ENCODE measurements at places on chromosomes 2 and 18.

DNA sequence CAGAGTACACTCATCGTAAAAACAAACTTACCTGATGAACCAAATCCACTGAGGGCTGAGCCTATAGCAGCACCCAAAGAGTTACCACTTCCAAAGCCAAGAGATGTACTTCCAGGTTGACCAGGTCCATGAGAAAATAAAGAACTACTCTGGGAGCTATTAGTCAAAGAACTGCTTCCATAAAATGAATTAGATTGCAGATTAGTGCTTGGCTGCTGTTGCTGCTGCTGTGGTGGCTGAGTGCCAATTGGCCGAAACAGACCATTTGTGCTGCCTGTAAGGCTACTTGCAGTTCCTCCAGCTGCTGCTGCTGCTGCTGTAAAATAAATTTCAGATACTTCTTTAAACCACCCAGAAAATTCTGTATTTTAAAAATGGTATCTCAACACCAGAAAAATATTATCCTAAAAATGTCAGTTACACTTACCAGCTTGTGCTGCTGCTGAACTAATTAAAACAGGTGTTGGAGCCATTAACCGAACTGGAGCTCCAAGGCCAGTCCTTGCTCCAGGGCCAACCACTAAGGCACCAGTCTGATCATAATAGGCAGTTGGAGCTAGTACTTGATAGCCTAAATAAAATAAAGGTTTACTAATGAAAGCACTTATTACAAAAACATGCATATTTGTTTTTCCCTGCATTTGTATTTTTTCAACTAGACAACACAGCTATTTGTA, 58.1 kb upstream of the SDC1 start:
- H3K36me3 ChIP-seq = peaks cover 20% of the 10 kb centered on the region
- H3K4me1 ChIP-seq = no peaks in the 10 kb centered on the region
- no peaks in the 10 kb centered on the region for H3K27me3 ChIP-seq
- no peak overlapping the region for H3K27ac ChIP-seq

- H3K27ac ChIP-seq = no peak overlapping the region
- H3K27me3 ChIP-seq = no peaks in the 10 kb centered on the region
- no peaks in the 10 kb centered on the region for H3K4me1 ChIP-seq
- H3K36me3 ChIP-seq = no peaks in the 10 kb centered on the region
- H3K4me3 ChIP-seq = no peak overlapping the region
Measured at GRCh38 chr2:183532514-183532913, 408.3 kb downstream of the NUP35 start.

DNA sequence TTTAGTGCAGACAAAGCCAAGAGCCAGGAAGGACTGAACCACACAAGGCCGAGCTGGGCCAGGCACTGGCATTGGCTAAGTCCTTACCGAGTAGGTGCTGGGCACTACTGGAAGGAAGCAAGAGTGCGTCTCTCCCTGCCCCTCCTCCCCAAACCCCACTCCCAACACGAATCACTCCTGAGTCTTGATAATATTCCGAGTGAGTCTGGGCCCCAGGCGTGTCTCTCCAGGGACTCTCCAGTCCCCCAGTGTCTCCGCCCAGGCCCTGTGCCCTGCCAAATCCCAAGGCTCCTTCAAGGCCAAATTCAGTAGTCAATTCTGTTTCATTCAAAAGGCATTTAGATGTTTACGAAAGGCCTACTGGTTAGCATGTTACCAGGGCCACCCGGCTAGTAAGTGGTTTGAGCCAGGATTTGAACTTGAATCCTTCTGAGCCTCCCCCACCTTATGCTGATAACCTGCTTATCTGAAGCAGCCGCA, 82.8 kb downstream of the GLI2 start:
- no peak for DNase-seq
- no peak overlapping the region for H3K27ac ChIP-seq
- H3K4me1 ChIP-seq = no peaks in the 10 kb centered on the region
- H3K36me3 ChIP-seq = no peaks in the 10 kb centered on the region

DNA sequence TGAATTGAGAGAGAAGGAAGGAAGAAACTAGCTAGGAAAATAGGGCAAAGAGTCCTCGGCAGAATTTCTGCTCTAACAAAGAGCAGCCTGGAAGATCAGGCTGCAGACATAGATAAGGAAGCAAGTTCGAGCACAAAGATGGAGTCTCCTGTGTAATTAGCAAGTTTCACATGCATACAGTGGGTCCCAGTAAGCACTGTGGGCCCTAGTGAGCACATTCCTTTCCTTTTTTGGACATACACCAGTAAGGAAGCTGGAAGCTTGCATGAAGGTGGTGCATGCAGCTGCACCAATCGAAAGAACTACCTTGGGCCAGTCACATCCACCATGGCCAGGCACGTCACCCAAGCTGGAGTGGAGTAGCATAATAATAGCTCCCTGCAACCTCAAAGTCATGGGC, 109.7 kb downstream of the NOL4 start:
- no peaks in the 10 kb centered on the region for H3K4me1 ChIP-seq
- H3K27ac ChIP-seq = no peak overlapping the region
- no peaks in the 10 kb centered on the region for H3K27me3 ChIP-seq
- no peak overlapping the region for H3K4me3 ChIP-seq
- no peak for DNase-seq

DNA sequence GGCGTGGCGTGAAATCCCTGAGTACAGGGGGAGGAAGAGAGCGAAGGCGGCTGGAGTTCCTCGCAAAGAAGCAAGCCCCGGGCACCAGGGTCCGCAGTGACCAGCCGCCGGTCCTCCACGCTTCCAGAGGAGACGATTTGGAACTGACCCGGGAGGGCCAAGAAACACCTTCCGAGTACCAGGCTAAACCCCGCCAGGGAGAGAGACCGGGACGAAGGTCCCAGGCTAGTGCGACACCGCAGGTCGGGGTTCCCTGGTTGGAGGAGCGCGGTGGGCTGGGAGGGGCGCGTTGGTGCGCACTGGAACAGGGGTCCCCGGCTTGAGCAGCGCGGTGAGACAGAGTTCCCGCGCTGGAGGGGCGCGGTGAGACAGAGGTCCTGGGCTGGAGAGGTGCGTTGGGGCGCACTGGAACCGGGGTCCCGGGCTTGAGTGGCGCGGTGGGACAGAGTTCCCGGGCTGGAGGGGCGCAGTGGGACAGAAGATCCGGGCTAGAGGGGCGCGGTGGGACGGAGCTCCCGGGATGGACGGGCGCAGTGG, 901 bp downstream of the WDFY1 start:
- H3K4me3 ChIP-seq = peak overlapping the region; percentile 92
- peaks cover 23% of the 10 kb centered on the region for H3K36me3 ChIP-seq
- DNase-seq = peak; percentile 30

DNA sequence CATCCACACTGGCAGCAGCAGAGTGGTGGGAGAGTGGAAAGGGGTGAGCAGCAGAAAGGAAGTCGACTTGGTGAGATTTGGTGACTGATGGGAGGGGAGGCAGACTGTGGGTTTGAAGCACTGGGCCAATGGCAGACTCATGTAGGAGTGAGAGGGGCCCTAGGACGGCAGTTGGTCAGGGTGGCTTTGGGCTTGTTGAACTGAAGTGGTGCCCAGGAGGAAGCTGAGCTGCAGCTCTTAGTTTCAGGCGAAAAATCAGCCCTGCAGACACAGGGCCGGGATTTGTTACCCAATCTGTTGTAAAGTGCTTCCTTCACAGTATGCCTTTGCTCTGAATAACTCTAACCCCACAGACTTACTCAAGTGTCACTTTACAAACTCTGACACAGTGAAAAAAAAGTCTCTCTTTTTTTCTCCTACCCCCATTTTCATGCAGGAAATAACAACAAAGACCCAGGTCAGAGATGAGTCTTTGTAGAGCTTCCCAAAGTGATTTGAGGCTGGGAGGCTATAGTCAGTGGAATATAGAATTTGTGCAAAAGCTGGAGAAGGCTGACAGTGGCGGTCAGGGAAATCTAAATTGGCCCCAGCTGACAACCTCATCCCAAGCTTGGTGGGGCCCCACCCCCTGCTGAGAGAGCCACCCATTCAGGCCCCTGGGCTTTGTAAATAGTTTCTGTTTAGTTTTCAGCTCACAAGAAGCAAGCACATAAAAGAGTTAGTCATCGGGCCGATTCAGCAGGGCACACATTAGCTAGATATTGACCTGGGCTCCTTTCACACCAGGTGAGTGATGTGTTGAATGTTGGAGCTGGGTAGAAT, 226.9 kb downstream of the VAPA start:
- no peaks in the 10 kb centered on the region for H3K4me1 ChIP-seq
- no peak for DNase-seq
- no peak overlapping the region for H3K4me3 ChIP-seq
- peaks cover 3% of the 10 kb centered on the region for H3K27me3 ChIP-seq
- no peak overlapping the region for H3K27ac ChIP-seq

GRCh38 chr2:138536740-138537139, 35.2 kb downstream of the SPOPL start:
- no peak overlapping the region for H3K27ac ChIP-seq
- H3K27me3 ChIP-seq = no peaks in the 10 kb centered on the region
- H3K4me3 ChIP-seq = no peak overlapping the region
- peaks cover 4% of the 10 kb centered on the region for H3K4me1 ChIP-seq
- H3K36me3 ChIP-seq = peaks cover 49% of the 10 kb centered on the region

- DNase-seq = no peak
- H3K36me3 ChIP-seq = peaks cover 23% of the 10 kb centered on the region
- H3K27ac ChIP-seq = no peak overlapping the region
- H3K27me3 ChIP-seq = no peaks in the 10 kb centered on the region
Measured at GRCh38 chr2:158644139-158644538, 151.0 kb upstream of the DAPL1 start.

DNA sequence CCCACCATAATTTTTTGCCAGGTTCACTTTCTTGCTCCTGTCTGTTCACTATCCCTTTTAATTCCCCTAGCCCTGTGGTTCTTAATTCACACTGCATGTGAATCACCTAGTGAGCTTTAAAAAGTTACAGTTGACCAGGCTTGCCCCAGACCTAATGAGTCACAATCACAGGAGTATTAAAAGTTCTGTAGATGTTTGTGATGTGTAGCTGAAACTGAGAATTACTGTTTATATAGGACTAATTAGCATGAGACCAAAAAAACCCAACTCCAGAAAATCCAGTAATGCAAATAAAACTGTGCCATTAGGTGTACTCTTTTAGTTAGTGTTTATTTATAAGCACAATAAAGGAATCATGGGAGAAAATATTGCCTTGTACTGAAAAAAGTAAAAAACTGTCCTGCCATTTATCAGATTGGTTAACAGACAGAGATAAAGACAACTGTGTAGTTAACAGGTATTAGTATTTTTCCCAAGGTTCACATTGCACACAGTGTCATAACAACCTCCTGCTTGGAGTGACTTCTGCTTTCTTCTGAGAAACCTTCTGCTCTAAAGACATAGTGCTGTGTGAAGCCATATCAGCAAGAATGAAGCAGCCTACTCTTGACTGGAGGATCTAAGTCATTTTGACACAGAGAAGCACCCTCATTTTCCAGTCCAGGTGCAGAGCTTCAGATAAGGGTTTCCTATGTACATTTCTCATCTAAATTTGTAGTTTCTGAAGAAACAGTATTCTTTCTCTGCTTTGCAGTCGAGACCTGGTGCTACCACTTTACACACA, 39.0 kb downstream of the VAPA start:
- H3K27me3 ChIP-seq = no peaks in the 10 kb centered on the region
- peaks cover 21% of the 10 kb centered on the region for H3K36me3 ChIP-seq
- H3K27ac ChIP-seq = no peak overlapping the region
- H3K4me1 ChIP-seq = no peaks in the 10 kb centered on the region

DNA sequence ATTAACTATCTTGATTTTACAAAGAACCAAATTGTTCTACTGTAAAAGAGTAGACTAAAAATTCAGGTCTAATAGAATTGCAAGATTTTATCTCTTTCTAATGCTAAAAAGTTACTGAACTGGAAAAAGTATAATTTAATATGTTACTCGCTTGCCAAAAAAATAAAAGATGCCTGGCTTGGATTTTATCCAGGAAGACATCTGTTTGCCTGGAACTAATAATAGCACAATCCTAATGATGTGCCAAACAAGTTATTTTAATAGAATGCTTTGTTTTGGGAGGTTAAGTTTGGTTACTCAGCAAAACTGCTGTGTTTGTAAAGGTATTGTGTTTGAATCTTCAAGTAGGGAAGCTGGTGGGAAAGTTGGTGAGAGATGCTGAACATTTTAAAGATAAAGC, 19.4 kb upstream of the ZSWIM2 start:
- H3K27ac ChIP-seq = no peak overlapping the region
- no peaks in the 10 kb centered on the region for H3K36me3 ChIP-seq
- DNase-seq = no peak
- no peak overlapping the region for H3K4me3 ChIP-seq
- peaks cover 2% of the 10 kb centered on the region for H3K27me3 ChIP-seq
- no peaks in the 10 kb centered on the region for H3K4me1 ChIP-seq

GRCh38 chr2:18855027-18855426, 265.7 kb upstream of the NT5C1B start:
- DNase-seq = no peak
- no peaks in the 10 kb centered on the region for H3K36me3 ChIP-seq

GRCh38 chr2:169119851-169120250, 50.5 kb downstream of the DHRS9 start:
- no peak overlapping the region for H3K27ac ChIP-seq
- H3K27me3 ChIP-seq = peaks cover 2% of the 10 kb centered on the region
- no peak overlapping the region for H3K4me3 ChIP-seq
- H3K36me3 ChIP-seq = no peaks in the 10 kb centered on the region
- DNase-seq = no peak
- peaks cover 3% of the 10 kb centered on the region for H3K4me1 ChIP-seq

- H3K27me3 ChIP-seq = no peaks in the 10 kb centered on the region
- no peak for DNase-seq
- no peaks in the 10 kb centered on the region for H3K36me3 ChIP-seq
- H3K4me1 ChIP-seq = no peaks in the 10 kb centered on the region
- no peak overlapping the region for H3K27ac ChIP-seq
Measured at GRCh38 chr2:122999821-123000220, 1025.3 kb upstream of the CNTNAP5 start.

- H3K4me1 ChIP-seq = no peaks in the 10 kb centered on the region
- H3K4me3 ChIP-seq = no peak overlapping the region
- H3K27me3 ChIP-seq = no peaks in the 10 kb centered on the region
- DNase-seq = no peak
Measured at GRCh38 chr2:185241556-185241955, 497.0 kb upstream of the FSIP2 start.

GRCh38 chr2:230400041-230400440, 16.0 kb upstream of the SP100 start:
- no peaks in the 10 kb centered on the region for H3K27me3 ChIP-seq
- no peaks in the 10 kb centered on the region for H3K4me1 ChIP-seq
- no peak for DNase-seq

GRCh38 chr18:7601246-7601615, 34.1 kb downstream of the PTPRM start:
- H3K4me3 ChIP-seq = no peak overlapping the region
- no peak for DNase-seq
- H3K4me1 ChIP-seq = no peaks in the 10 kb centered on the region
- no peak overlapping the region for H3K27ac ChIP-seq

- DNase-seq = no peak
- H3K27me3 ChIP-seq = no peaks in the 10 kb centered on the region
- H3K27ac ChIP-seq = no peak overlapping the region
- no peaks in the 10 kb centered on the region for H3K36me3 ChIP-seq
- H3K4me3 ChIP-seq = no peak overlapping the region
Measured at GRCh38 chr2:163692611-163693482, 43.0 kb downstream of the FIGN start.

- no peaks in the 10 kb centered on the region for H3K27me3 ChIP-seq
- H3K27ac ChIP-seq = no peak overlapping the region
- no peak overlapping the region for H3K4me3 ChIP-seq
- no peak for DNase-seq
Measured at GRCh38 chr2:127575185-127575765, 39.8 kb downstream of the MYO7B start.

All from activated naive CD4-positive, alpha-beta T cell treated with anti-CD3 and anti-CD28 coated beads for 36 hours (primary cell).